ENCODE measurements at places on chromosomes 11 and 22.

DNA sequence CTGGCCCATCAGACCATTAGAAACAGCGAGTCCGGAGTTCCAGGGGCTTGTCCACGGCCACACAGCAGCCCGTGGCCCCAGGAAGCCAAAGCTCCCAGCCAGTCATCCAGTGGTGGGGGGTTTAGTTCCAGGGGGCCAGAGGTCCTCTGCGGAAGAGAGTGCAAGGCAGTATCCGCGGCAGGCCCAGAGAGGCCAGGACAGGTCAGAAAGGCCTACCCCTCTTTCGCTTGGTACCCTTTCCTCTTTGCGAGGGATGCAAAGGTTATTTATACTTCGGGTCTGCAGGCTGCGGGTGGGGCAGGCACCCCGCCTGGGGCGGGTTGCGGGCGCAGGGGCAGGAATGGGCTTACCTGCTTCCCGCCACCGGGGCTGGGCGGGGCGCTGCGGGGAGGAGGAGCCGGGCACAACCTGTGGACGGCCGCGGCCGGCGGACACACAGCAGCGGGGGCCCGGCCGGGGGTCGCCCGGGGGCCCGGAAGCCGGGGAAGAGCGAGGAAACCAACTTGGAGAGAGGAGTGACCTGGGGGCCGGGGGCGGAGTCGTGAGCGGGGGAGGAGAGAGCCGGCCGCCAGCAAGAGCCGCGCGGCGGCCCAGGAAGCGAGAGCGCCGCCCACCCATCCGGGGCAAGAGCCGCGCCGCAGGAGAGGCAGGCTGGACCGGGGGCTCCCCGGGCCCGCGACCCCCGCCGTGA, at the start of gene SH3BP1:
SH3BP1 (plus strand) TSS at position 600 of the 691 bp plus-strand sequence. CDS start 119 bp downstream, outside the sequence.
- H3K4me1 ChIP-seq = peaks cover 18% of the 10 kb centered on the region
- H3K27me3 ChIP-seq = no peaks in the 10 kb centered on the region
- H3K27ac ChIP-seq = no peak within 1 kb of the TSS
- H3K4me3 ChIP-seq = peak within 1 kb of the TSS; percentile 86
- peak; percentile 86 for DNase-seq

- no peaks in the 10 kb centered on the region for H3K27me3 ChIP-seq
- H3K4me3 ChIP-seq = no peak overlapping the region
- H3K4me1 ChIP-seq = peaks cover 24% of the 10 kb centered on the region
These were observed 7.5 kb upstream of the MICALL1 start for GRCh38 chr22:37898441-37899181.

DNA sequence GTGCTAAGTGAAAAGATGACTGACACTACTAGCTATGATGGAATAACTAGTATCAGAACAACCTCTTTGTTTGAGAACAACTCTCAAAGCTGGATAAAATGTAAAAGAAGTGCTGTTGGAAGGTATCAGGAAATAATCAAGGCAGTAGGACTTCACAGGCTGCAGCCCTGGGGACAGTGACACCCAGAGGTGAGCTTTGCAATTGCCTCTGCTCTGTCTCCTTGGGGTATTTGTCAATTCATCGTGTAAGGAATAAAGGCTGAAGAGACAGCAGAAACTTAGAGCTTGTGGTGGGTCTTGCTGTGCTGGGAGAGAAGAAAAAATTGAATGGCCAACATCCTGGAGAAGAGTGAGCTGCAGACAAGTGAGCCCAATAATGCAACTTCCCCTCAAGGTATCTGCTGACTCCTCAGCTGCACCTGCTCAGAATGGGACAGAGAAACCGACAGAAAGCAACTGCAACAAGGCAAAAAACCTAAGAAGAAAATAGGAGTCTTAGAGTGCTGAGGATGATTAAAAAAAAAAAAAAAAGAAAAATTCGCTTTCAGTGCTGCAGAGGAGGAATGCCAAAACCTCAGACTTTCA, 141.1 kb downstream of the RCN1 start:
- H3K27ac ChIP-seq = no peak overlapping the region
- no peaks in the 10 kb centered on the region for H3K36me3 ChIP-seq
- peak; percentile 23 for DNase-seq
- no peaks in the 10 kb centered on the region for H3K27me3 ChIP-seq
- no peak overlapping the region for H3K4me3 ChIP-seq

DNA sequence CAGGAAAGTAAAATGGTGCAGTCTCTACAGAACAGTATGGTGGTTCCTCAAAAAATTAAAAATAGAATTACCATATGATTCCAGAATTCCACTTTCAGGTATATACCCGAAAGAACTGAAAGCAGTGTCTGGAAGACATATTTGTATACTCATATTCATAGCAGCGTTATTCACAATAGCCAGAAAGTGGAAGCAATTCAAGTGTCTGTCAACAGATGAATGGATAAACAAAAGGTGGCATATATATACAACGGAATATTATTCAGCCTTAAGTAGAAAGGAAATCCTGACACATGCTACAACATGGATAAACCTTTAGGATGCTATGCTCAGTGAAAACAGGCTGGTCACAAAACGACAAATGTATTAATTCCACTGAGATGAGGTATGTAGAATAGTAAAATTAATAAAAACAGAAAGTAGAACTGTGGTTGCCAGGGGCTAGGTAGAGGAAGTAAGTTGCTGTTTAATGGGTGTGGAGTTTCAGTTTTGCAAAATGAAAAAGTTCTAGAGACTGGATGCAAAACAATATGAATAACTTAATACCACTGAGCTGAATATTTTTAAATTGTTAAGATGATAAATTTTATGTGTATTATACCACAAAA, 14.5 kb downstream of the SAA1 start:
- no peak overlapping the region for H3K27ac ChIP-seq
- no peak overlapping the region for H3K4me3 ChIP-seq
- peaks cover 8% of the 10 kb centered on the region for H3K36me3 ChIP-seq
- no peaks in the 10 kb centered on the region for H3K27me3 ChIP-seq
- DNase-seq = no peak

DNA sequence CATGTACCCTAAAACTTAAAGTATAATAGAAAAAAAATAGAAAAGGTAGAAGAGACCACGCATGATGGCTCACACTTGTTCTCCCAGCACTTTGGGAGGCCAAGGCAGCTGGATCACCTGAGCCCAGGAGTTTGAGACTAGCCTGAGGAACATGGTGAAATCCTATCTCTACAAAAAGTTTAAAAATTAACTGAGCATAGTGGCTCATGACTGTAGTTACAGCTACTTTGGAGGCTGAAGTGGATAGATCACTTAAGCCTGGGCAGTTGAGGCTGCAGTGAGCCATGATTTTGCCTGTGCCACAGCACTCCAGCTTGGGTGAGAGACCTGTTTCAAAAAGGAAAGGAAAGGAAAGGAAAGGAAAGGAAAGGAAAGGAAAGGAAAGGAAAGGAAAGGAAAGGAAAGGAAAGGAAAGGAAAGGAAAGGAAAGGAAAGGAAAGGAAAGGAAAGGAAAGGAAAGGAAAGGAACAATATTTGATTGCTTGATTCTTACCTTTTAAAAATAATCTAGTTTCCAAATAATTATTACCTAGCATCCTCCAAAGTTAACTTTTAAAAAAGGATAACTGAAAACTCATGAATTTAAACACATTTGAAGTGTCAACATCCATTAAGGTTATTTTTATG, 99.9 kb upstream of the PAX6 start:
- H3K36me3 ChIP-seq = no peaks in the 10 kb centered on the region
- H3K4me3 ChIP-seq = no peak overlapping the region
- no peaks in the 10 kb centered on the region for H3K4me1 ChIP-seq

GRCh38 chr22:28148816-28149465, 229.9 kb upstream of the PITPNB start:
- no peaks in the 10 kb centered on the region for H3K27me3 ChIP-seq
- H3K4me1 ChIP-seq = peaks cover 6% of the 10 kb centered on the region
- H3K4me3 ChIP-seq = no peak overlapping the region
- no peaks in the 10 kb centered on the region for H3K36me3 ChIP-seq
- no peak overlapping the region for H3K27ac ChIP-seq
- DNase-seq = no peak

Measured in H1 (cell line).